ENCODE measurements at places on chromosomes 12 and 14. TPM values are rescaled to one million over a fixed set of nuclear protein-coding genes. Genes with fewer than 3 reads are reported as not detected.

The KRT83 gene
- not detected for total RNA-seq

The AVPR1A gene
- not detected for total RNA-seq

The OR6C2 gene
- not detected for total RNA-seq

The TAMALIN gene
- 5.4 TPM for total RNA-seq

The HOXC6 gene
- not detected for total RNA-seq

The COA8 gene
- total RNA-seq: 35.8 TPM

The AQP2 gene
- total RNA-seq: not detected

The LRRIQ1 gene
- not detected for total RNA-seq

The ARHGAP9 gene
- 138 TPM for total RNA-seq

The EP400 gene
- total RNA-seq: 106 TPM

The SLC38A4 gene
- not detected for total RNA-seq

The KCNA5 gene
- total RNA-seq: not detected

The TCL1B gene
- not detected for total RNA-seq

The LIN7A gene
- total RNA-seq: not detected

The RHOJ gene
- total RNA-seq: not detected

The CLEC2A gene
- not detected for total RNA-seq

The BICDL1 gene
- total RNA-seq: 9.8 TPM

The VRTN gene
- not detected for total RNA-seq

The PFKM gene
- 29.8 TPM for total RNA-seq

The BORCS5 gene
- 19.7 TPM for total RNA-seq

The SIX1 gene
- total RNA-seq: not detected

The RILPL1 gene
- total RNA-seq: 2.1 TPM

The INHBC gene
- not detected for total RNA-seq

The CAPZA3 gene
- total RNA-seq: not detected

The CLEC9A gene
- total RNA-seq: not detected

The LRRC43 gene
- total RNA-seq: 9.3 TPM

The LRP1-AS gene
- not detected for total RNA-seq

The RERG gene
- total RNA-seq: not detected

The BEGAIN gene
- total RNA-seq: not detected

The WNT1 gene
- total RNA-seq: not detected

The MYL2 gene
- not detected for total RNA-seq

Measured in natural killer cell treated with Interleukin-12 subunit alpha and Interleukin-12 subunit beta and Interleukin-15 and Interleukin-18, amount 100 ng/mL, for 72 hours (primary cell).